Peyer's patch (tissue), 4 donors: ENCODE measurements at places on chromosomes 4 and X. TPM values are rescaled to one million over a fixed set of nuclear protein-coding genes. Genes with fewer than 3 reads are reported as not detected.

GRCh38 chr4:139053909-139054308 lies 38.3 kb downstream of the NOCT start:
- no peaks in the 10 kb centered on the region for H3K27me3 ChIP-seq
- DNase-seq = no peak
- peaks cover 71% of the 10 kb centered on the region for H3K36me3 ChIP-seq
- H3K4me1 ChIP-seq = no peaks in the 10 kb centered on the region

DNA sequence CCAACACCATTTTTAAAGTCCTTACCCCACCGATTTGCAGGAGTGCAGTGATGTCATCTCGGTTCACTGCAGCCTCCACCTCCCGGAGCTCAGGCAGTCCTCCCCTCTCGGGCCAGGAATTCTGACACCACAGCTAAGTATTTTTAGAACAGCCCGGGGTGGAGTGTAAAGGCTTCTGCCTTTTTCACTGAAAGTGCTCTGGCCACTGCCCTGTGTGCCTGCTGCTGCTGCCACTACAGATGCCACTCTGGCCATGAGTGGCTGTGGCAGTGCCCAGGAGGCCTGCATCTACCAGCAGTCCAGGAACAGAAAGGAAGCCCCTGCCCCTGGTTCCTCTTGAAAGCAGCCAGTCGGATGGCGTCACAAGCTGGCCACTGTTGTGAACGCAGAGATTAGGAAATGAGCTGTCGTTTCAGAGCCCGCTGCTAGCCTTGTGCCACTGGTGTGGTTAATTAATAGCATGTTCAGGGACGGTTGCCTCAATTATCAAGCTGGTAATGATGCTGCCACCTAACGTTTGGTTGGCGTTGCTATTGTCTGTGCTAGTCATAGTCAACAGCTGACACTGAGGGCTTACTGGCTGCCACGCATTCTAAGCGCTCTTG lies 23.6 kb upstream of the TBC1D14 start:
- peaks cover 25% of the 10 kb centered on the region for H3K36me3 ChIP-seq
- no peaks in the 10 kb centered on the region for H3K4me1 ChIP-seq
- no peak overlapping the region for H3K27ac ChIP-seq
- DNase-seq = no peak

GRCh38 chrX:73930300-73930699 lies 367.3 kb downstream of the CHIC1 start:
- DNase-seq = no peak
- no peak overlapping the region for H3K27ac ChIP-seq
- H3K4me3 ChIP-seq = no peak overlapping the region
- H3K4me1 ChIP-seq = no peaks in the 10 kb centered on the region
- no peaks in the 10 kb centered on the region for H3K36me3 ChIP-seq

DNA sequence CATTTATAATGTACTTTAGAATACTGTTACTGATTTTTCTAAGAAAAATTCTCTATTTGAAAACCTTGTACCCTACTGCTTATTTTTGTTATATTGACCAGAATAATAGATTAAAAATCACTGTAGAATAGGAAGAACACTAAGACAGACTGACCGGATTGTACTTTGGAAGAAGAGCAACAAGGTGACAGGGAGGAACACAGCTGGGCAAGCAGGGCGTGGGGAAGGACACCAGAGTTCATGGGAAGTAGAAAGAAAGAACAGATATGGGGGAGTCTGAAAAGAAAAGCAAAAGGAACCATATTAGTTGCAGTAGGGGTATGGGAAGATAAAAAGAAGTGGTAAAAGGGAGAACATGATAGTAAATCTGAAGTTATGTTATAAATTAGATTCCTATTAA lies 38.6 kb downstream of the TXK start:
- no peaks in the 10 kb centered on the region for H3K4me1 ChIP-seq
- DNase-seq = peak; percentile 50
- H3K36me3 ChIP-seq = no peaks in the 10 kb centered on the region
- H3K27ac ChIP-seq = no peak overlapping the region

- H3K36me3 ChIP-seq = no peaks in the 10 kb centered on the region
- no peak overlapping the region for H3K4me3 ChIP-seq
- H3K4me1 ChIP-seq = no peaks in the 10 kb centered on the region
- DNase-seq = no peak
- no peak overlapping the region for H3K27ac ChIP-seq
These were observed 62.1 kb downstream of the VCX3A start for GRCh38 chrX:6472652-6473342.

DNA sequence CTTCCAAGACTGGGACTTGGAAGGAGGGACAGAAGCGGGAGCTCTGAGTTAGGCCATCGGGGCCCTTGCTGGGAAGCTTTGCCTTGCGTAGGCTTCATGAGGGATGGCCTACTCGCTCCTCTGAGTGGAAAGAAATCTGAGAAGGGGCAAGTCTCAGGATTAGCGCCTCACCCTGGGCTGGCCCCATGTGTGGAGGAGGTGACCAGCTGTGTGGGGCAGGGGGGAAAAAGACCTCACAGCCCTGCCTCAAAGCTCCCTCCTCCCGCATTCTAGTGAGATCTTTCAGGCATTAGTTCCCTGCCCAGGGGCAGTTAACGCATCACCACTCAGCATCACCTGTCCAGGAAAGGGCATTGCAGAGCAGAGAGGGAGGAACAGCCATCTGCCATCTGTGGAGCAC lies 156.1 kb downstream of the ENPP6 start:
- no peaks in the 10 kb centered on the region for H3K36me3 ChIP-seq
- H3K4me3 ChIP-seq = no peak overlapping the region
- no peak overlapping the region for H3K27ac ChIP-seq
- H3K4me1 ChIP-seq = no peaks in the 10 kb centered on the region

DNA sequence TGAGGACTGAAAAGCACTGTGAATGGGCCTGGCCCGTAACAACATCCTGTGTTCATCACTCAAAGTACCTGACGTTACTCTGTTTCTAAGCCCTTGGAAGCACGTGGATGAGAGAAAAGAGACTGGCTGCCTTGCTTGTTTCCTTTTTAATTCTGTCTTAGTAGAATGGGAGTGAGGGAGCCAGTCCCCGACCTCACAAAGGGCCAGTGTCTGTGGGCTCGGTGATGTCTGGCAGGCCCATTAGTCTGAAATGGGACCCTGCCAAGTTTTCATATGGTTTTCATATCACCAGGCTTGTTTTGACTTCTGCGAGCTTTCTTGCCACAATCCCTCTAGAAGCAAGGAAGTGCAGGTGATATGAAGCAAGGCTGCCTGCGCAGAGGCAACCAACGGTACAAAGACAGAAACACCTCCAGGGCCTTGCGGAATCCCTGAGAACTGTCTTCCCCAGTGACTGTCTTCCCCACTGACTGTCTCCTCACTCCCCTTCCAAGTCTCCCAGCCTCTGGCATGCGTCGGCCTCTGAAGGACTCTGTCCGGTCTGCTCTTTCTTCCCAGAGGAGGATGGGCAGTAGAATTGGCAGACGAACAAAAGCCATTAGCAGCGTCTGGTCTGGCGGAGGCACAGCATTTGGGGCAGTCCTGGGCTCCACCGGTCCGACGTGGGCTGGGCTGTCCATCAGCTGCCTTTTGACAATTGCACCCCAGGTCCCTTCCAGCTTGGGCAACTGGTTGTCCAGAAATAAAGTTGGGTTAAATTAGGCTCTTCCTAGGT lies 20.2 kb upstream of the RASL11B start:
- no peak for DNase-seq
- no peak overlapping the region for H3K27ac ChIP-seq
- no peaks in the 10 kb centered on the region for H3K36me3 ChIP-seq
- H3K4me1 ChIP-seq = no peaks in the 10 kb centered on the region
- H3K27me3 ChIP-seq = no peaks in the 10 kb centered on the region

GRCh38 chr4:120065974-120066516 lies 603 bp downstream of the MAD2L1 start:
- H3K27me3 ChIP-seq = no peaks in the 10 kb centered on the region
- no peaks in the 10 kb centered on the region for H3K36me3 ChIP-seq
- peaks cover 18% of the 10 kb centered on the region for H3K4me1 ChIP-seq
- peak overlapping the region; percentile 95 for H3K27ac ChIP-seq
- peak overlapping the region; percentile 69 for H3K4me3 ChIP-seq

GRCh38 chr4:14410516-14410915 lies 591.8 kb upstream of the CPEB2 start:
- H3K36me3 ChIP-seq = no peaks in the 10 kb centered on the region
- no peak overlapping the region for H3K4me3 ChIP-seq
- no peaks in the 10 kb centered on the region for H3K4me1 ChIP-seq
- H3K27ac ChIP-seq = no peak overlapping the region
- DNase-seq = no peak

DNA sequence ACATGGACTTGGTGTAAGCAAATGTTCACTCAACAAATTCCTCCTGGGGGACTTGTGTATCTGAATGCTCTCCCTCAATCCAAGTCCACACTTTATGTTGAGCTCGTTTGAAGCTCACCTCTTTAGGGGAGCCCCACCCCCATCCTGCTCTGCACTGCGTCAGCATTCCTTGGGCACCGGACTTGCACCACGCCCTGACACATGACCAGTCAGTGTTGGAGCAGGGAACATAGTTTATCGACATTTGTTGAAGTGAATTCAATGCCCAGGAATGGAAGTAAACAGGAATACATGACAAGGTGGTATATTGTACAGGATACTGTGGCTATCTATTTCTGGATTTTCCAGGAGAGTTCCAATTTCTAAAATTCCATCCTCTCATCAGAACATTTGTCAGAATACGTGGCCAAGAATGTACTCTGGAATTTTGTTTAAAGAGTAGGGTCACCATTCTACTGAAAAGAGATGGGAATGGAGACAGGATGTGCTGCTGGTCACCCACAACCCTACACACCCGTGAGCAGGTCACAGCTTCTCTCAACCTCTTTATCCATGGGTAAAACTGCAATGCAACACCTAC lies 60.0 kb upstream of the LNX1 start:
- DNase-seq = no peak
- peaks cover 34% of the 10 kb centered on the region for H3K4me1 ChIP-seq
- H3K27me3 ChIP-seq = no peaks in the 10 kb centered on the region
- no peaks in the 10 kb centered on the region for H3K36me3 ChIP-seq
- H3K4me3 ChIP-seq = no peak overlapping the region

DNA sequence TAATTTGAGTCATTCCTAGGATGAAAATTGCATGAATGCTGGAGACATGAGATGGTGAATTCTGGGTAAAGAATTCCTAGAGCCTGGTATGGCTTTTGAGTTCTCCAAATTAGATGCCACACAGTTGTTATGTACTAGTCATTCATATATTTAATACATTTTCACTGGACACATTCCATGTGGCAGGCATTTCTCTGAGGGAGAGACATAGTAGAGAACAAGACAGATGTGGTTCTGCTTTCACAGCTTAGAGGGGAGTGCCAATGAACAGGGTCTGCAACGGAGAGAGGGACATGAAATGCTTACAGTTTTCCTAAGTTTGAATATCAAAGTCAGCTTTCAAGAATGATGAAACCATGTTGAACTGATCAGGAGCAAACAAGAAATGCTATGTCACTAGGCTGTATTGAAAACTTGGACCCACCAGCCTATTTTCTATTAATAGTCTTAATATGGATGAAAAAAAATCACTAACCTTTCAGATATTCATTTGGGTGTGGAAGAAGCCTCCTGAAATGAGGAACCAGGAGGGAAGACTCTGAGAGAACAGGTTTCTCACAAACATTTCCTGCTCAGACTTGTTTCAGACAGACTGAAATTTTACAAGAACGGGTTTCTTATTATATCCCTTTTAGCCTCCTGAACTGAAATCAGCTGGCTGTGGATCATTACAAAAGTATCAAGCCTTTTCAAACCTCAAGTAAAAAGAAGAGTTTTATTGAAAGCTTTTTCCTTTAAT lies 276.0 kb upstream of the TET2 start:
- H3K4me1 ChIP-seq = no peaks in the 10 kb centered on the region
- H3K27me3 ChIP-seq = no peaks in the 10 kb centered on the region
- no peak for DNase-seq
- no peaks in the 10 kb centered on the region for H3K36me3 ChIP-seq
- no peak overlapping the region for H3K27ac ChIP-seq

- no peaks in the 10 kb centered on the region for H3K4me1 ChIP-seq
- no peak overlapping the region for H3K27ac ChIP-seq
- no peak for DNase-seq
- H3K27me3 ChIP-seq = no peaks in the 10 kb centered on the region
- H3K36me3 ChIP-seq = no peaks in the 10 kb centered on the region
- no peak overlapping the region for H3K4me3 ChIP-seq
These were observed 86.3 kb downstream of the BCOR start for GRCh38 chrX:40011322-40012038.

DNA sequence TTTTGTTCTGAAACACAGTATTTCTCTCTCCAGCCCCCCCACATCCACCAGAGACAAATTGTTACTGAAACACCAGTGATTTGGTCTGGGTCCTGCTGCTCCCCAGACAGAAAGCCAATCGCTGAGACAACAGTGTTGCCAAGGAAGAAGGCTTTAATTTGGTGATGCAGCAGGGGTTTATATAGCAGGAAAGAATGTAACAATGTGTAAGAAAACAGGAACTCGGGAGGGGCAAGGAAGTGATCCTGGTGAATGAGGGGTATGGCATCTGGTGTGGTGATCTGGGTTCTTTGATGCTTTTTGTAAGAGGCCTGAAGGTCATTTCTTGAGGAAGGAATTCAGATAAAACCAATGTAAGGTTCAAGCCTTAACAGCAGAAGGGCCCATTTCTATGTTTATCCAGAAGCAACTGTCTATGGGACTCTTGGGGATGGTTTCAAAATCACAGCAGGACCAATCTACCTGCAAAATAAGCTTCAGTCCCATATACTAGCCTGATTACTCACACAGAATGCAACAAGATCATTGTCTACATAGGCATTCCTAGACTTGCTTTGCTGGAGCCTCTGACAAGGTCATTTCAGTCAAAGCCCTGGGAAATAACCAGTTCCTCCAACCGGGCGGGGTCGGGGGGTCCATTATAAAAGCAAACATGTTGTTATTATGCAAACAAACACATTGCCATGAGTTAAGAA lies 445.2 kb upstream of the ZFP42 start:
- no peaks in the 10 kb centered on the region for H3K27me3 ChIP-seq
- no peak for DNase-seq
- H3K4me3 ChIP-seq = no peak overlapping the region
- H3K36me3 ChIP-seq = no peaks in the 10 kb centered on the region

- no peaks in the 10 kb centered on the region for H3K27me3 ChIP-seq
- no peak overlapping the region for H3K27ac ChIP-seq
- H3K36me3 ChIP-seq = no peaks in the 10 kb centered on the region
- no peak overlapping the region for H3K4me3 ChIP-seq
- no peaks in the 10 kb centered on the region for H3K4me1 ChIP-seq
- no peak for DNase-seq
These were observed 345.7 kb downstream of the ARHGAP10 start for GRCh38 chr4:148077581-148077980.

- no peak for DNase-seq
- no peaks in the 10 kb centered on the region for H3K36me3 ChIP-seq
- H3K27ac ChIP-seq = no peak overlapping the region
- no peaks in the 10 kb centered on the region for H3K27me3 ChIP-seq
- H3K4me1 ChIP-seq = no peaks in the 10 kb centered on the region
- no peak overlapping the region for H3K4me3 ChIP-seq
These were observed 890.4 kb upstream of the FTHL17 start for GRCh38 chrX:31962256-31962655.

GRCh38 chrX:105706041-105706440 lies 116.3 kb upstream of the NRK start:
- H3K4me1 ChIP-seq = no peaks in the 10 kb centered on the region
- no peaks in the 10 kb centered on the region for H3K27me3 ChIP-seq
- no peak for DNase-seq
- no peaks in the 10 kb centered on the region for H3K36me3 ChIP-seq
- H3K4me3 ChIP-seq = no peak overlapping the region

Gene C4orf51
- total RNA-seq = not detected

Gene ZDHHC15
- 0.19 TPM for total RNA-seq

Gene RBMXL3
- total RNA-seq = not detected

Gene MAGEA4
- not detected for total RNA-seq

Gene GAGE12C
- not detected for total RNA-seq

Gene ANKRD50
- total RNA-seq = 9.6 TPM

Gene CPE
- total RNA-seq = 24.4 TPM

Gene SMR3B
- not detected for total RNA-seq

Gene ZMAT1
- 2.6 TPM for total RNA-seq

Gene DCLK2
- total RNA-seq = 12.4 TPM
